ENCODE measurements at places on chromosomes 3 and 15.

DNA sequence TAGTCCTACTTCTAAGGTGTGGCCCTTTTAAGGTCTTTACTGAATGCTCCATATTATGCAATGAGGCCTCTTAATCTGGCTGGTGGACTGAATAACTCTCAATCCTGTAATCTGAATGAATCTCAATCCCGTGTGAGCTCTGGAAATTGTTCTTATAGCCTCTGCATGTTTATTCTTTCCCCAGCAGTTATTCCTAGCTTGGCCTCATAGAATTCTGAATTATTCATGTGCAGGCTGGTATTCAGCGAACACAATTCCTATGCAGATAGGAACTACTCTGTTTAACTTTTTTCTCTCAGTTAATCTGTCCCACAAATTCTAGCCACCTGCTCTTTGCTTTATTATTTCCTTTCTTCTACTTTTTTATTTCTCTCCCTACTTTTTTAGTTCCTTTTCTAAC, 44.3 kb upstream of the XRN1 start:
- no peak for DNase-seq

DNA sequence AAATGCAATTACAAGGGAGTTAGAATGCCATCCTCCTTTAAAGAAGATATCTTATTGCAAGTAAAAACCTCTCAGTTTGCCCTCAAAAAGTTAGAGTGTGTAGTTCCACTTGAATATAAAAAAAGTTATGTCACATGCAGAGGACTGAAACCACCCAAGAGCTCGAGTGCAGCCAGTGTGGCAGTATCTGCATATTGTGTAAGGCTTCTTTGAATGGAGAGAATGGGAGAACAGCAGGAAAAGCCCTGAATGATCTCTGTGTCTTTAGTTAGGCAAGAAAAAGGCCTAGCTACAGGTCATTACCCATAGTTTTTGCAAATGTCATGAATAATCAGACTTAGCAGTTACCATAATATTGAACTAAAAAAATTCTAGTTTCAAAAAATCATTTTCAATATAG, 13.9 kb upstream of the TEX9 start:
- DNase-seq, result no peak

- DNase-seq, result no peak
These were observed 57.9 kb downstream of the TNIK start for GRCh38 chr3:171402281-171402680.

GRCh38 chr15:81029414-81030300, 28.9 kb downstream of the TLNRD1 start:
- DNase-seq, result no peak

DNA sequence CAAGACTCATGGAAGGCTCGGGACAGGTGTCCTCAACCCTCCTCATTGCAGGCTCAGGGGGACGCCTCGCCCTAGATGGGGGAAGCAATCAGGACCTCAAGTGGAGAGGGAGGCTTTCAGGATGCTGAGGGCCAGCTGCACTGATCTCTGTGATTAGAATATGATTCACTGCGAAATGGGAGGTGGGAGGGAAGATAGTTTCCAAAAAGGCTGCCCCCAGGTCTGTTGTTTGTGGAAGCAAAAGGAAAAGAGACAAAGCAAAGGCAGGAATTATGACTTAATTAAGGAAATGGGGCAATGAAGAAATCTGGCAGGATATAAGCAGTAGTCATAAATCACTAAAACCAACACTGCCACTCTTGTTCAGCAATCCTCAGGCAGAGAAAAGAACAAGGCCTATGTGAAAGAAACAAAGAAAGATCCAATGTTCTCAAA, 85.6 kb upstream of the ABHD17C start:
- no peak for DNase-seq

DNA sequence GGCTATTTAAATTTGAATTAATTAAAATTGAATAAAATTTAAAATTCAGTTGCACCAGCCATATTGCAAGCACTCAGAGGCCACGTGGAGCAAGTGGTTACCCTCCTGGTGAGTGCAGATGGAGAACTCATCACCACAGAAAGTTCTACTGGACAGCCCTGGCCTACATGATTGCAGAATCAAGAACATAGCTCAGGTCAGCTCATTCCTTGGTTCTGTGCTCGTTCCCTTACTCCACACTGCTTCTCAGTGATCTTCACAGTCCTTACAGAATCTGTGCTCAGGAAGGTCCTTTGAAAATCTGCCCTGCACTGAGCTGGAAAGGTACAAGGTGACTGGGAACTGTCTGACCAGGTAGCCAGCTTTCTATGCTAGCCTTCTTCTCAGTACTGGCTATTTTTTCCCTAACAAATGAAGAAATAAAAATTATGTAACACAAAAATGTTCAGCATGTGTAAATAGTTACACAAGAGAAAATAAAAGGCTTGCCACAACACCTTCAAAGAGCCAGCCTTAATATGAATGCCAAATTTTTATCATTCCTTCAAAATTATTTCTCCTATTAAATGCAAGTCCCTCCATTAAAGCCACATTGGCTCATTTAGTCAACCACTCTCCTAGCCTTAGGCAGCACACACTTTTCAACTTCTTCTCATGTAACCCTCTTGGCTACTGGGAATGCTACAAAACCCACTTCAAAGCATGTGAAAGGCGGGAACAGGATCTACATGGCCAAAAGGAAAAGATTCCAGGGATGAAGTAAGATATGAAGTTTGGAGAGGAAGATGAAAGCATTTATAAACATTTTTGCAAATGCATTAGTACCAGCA, 326.4 kb upstream of the WNT5A start:
- no peak for DNase-seq

- DNase-seq, result no peak
These were observed 239.9 kb upstream of the LRTM1 start for GRCh38 chr3:55167586-55168317.

DNA sequence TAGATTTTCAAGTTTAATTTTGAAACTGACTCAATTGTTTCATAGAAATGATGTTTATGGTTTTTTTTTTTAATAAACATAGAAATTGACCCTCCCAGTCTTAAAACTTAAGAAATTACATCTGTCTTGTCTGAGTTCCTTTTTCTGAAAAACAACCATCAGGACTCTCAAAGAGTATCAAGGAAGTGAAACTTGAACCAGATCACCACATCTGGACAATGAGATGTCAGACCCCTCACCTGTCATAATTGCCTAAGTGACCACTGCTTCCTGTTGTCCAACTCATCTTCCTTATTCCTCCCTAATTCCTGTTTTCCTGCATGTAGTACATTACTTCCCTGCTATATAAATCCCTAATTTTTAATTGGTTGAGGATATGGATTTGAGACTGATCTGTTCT, 441.5 kb upstream of the ARHGEF26 start:
- no peak for DNase-seq

Measured in SK-N-MC (cell line).